Left ventricle myocardium inferior (tissue), 1 donor: ENCODE measurements at places on chromosomes 5 and 9. TPM values are rescaled to one million over a fixed set of nuclear protein-coding genes. Genes with fewer than 3 reads are reported as not detected.
A peak's percentile ranks its signal among the peaks of the same experiment; 100 is the strongest.

The EQTN gene
- not detected for total RNA-seq

DNA sequence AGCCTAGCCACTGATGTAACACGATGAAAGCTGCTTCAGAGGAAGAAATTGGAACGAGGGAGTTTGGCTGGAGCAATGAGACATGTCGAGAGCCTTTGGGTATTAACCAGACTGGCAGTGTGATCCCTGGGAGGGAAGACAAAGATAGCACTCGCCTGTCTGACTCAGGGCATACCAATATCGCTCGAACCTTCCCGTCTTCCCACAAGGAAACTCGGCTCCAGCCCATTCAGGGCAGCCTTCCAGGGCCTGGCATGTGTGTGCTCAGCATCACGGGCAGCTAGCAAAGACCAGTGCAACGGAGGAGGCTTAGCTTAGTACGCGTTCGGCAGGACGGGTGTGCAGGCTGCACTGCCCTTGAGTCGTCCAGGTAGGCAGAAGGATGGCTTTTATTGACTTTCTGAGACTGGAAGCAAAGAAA, 356.9 kb upstream of the WWC1 start:
- peak overlapping the region; percentile 64 for H3K4me3 ChIP-seq
- H3K36me3 ChIP-seq, result no peaks in the 10 kb centered on the region
- H3K27me3 ChIP-seq, result no peaks in the 10 kb centered on the region
- peak; percentile 84 for DNase-seq
- peaks cover 24% of the 10 kb centered on the region for H3K4me1 ChIP-seq

The GPRIN1 gene
- total RNA-seq, result 0.58 TPM

The HTR4 gene
- 0.99 TPM for total RNA-seq

DNA sequence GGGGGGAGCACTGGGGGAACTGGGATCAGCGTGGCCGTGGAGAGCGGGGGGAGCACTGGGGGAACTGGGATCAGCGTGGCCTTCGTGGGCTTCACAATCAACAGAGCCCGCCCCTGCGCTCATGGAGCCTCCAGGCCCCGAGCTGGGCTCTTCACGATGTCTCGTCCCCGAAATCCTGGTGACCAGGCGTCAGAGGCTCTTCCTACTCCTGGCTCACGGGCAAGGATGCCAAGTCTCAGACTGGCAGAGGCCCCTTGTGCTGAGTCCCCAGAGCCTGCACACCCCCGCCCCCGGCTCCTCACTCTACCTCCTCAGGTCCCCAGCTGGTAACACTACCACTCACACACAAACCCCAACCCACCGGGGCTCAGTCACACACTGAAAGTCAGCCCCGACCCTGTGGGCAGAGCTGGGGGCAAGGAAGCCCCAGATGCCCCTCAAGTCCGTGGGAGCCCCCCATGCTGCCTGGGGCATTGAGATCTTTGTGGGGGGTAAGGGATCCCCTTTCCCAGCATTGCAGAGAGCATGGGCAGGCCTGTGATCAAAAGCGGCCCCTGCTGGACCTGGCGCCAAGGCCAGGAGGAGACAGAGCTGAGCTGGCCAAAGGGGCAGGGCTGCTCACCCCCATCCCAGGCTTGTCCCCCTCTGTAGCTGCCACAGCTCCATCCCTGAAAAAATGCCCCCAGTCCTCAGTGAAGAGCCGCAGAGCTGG, 26.7 kb downstream of the LHX3 start:
- H3K4me1 ChIP-seq, result no peaks in the 10 kb centered on the region
- H3K27ac ChIP-seq, result no peak overlapping the region
- H3K4me3 ChIP-seq, result no peak overlapping the region

The NXNL2 gene
- 0.30 TPM for total RNA-seq

DNA sequence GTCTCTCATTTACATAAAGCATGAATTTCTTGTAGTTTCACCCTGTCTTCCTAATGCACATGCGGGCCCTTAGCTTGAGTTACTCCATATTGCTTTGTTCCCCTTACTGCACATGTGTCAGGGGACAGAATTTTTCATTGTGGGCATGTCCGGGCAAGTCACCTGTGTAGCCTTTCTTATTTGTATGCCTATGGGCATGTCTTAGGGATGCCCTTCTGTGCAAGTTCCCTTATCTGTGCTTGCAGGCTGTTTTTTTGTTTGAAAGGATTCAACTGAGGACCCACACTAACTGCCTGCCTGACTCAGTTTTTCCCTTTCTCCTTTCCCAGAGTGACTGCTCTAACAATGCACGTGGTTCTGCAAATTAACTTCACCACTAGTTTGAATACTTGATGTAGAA, 161.7 kb downstream of the YTHDC2 start:
- no peaks in the 10 kb centered on the region for H3K4me1 ChIP-seq
- DNase-seq, result no peak
- no peaks in the 10 kb centered on the region for H3K36me3 ChIP-seq
- no peak overlapping the region for H3K4me3 ChIP-seq
- H3K27ac ChIP-seq, result no peak overlapping the region
- H3K27me3 ChIP-seq, result no peaks in the 10 kb centered on the region

The ANP32B gene
- 49.9 TPM for total RNA-seq

- H3K4me1 ChIP-seq, result no peaks in the 10 kb centered on the region
- no peak overlapping the region for H3K4me3 ChIP-seq
- no peaks in the 10 kb centered on the region for H3K36me3 ChIP-seq
- peaks cover 60% of the 10 kb centered on the region for H3K27me3 ChIP-seq
- H3K27ac ChIP-seq, result no peak overlapping the region
- DNase-seq, result no peak
Observed at GRCh38 chr5:2523180-2523579, 228.3 kb downstream of the IRX2 start.

The MARCHF3 gene
- 35.7 TPM for total RNA-seq

The EGFLAM gene
- 8.9 TPM for total RNA-seq

DNA sequence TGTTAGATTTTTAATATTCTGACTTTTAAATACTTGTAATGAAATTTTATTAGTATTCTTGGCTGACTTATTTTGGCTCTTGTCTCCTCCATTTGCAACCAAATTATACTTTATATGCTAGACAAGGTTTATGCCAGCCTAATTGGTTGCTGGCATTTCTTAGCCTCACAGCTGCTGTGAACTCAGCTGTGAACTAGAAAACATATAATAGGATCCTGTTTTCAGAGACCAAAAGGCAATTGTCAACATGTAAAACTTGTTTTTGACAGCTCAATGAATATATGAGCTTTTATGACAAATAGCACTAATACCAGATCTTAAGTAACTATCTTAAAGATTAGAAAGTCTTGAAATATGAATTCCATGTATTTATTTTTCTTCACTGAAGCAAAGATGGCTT, 25.9 kb downstream of the KIF2A start:
- H3K27ac ChIP-seq, result no peak overlapping the region
- peaks cover 21% of the 10 kb centered on the region for H3K4me1 ChIP-seq
- H3K36me3 ChIP-seq, result no peaks in the 10 kb centered on the region
- no peak overlapping the region for H3K4me3 ChIP-seq

DNA sequence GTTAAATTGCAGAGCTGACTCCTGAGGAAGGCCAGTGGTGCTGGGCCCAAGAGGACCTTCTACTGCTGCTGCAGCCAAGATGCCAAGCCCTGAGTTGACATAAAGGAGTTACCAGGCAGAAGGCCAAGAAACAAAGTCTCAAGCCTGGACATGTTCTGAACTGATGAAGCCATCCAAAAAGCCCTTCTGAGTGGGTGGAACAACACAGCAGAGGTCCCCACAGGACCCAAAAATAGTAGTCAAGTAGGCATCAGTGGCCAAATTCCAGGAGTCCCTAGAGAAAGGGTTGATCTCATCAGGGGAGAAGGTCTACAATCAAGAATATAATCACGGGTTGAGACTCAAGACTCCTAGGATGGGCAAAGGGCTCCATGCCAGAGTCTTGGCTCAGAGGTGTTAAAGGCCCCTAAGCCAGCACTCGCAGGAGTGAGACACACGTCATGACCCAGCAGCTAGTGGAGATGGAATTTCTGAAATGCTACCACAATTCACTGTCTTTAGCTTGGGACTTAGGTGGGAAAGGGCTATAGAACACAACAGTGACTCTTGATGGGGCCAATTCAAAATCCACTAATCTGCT, 119.7 kb downstream of the FANCC start:
- H3K36me3 ChIP-seq, result no peaks in the 10 kb centered on the region
- H3K4me1 ChIP-seq, result peaks cover 12% of the 10 kb centered on the region
- no peaks in the 10 kb centered on the region for H3K27me3 ChIP-seq
- H3K4me3 ChIP-seq, result no peak overlapping the region

GRCh38 chr9:14956208-14956607, 46.0 kb upstream of the FREM1 start:
- H3K27ac ChIP-seq, result peak overlapping the region; percentile 72
- H3K4me3 ChIP-seq, result no peak overlapping the region
- no peaks in the 10 kb centered on the region for H3K27me3 ChIP-seq
- no peak for DNase-seq
- no peaks in the 10 kb centered on the region for H3K36me3 ChIP-seq

GRCh38 chr5:154830596-154830995, 19.8 kb downstream of the FAXDC2 start:
- DNase-seq, result no peak
- no peak overlapping the region for H3K27ac ChIP-seq
- H3K36me3 ChIP-seq, result peaks cover 59% of the 10 kb centered on the region
- H3K4me3 ChIP-seq, result no peak overlapping the region
- H3K4me1 ChIP-seq, result peaks cover 16% of the 10 kb centered on the region
- H3K27me3 ChIP-seq, result no peaks in the 10 kb centered on the region

DNA sequence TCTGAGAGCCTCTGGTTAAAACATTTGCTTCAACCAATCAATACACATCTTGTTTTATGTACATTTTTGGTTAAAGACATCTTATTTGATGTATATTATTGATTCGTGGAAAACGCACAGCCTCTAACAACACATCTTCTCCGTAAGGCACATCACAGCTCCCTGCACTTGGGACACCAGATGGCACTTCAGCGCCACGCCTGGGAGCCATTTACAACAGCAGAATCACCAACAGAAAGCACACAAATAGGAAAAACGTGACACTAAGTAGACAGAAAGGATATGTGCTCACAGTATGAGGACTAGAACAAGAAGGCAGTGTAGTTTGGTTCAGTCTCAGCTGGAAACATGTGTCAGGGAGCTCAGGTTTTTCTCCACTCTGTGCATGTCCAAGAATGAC, 199.7 kb downstream of the ROR2 start:
- no peak overlapping the region for H3K27ac ChIP-seq
- H3K4me3 ChIP-seq, result no peak overlapping the region
- H3K4me1 ChIP-seq, result no peaks in the 10 kb centered on the region
- H3K27me3 ChIP-seq, result no peaks in the 10 kb centered on the region
- H3K36me3 ChIP-seq, result no peaks in the 10 kb centered on the region

The SURF1 gene
- total RNA-seq, result 60.7 TPM

The AGXT2 gene
- not detected for total RNA-seq

The DNM1 gene
- 4.9 TPM for total RNA-seq

DNA sequence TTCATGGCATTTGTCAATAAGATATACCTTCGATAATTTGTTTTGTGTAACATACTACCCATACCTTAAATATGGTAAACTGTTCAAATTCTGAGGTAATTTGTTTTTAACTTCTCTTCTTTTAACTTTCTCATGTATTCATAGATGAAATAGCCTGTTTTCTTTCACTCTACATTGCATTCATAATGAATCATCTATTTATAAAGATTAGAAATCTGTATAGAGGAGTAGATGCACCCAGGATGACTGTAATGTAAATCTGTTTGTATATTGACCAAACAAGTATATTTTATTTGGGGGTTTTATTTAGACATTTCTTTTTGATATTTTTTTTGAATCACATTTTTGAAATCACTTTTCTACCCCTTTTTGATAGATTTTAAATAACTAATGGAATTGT, 144.6 kb downstream of the CD180 start:
- no peak overlapping the region for H3K27ac ChIP-seq
- H3K4me1 ChIP-seq, result peaks cover 58% of the 10 kb centered on the region
- peaks cover 9% of the 10 kb centered on the region for H3K36me3 ChIP-seq

DNA sequence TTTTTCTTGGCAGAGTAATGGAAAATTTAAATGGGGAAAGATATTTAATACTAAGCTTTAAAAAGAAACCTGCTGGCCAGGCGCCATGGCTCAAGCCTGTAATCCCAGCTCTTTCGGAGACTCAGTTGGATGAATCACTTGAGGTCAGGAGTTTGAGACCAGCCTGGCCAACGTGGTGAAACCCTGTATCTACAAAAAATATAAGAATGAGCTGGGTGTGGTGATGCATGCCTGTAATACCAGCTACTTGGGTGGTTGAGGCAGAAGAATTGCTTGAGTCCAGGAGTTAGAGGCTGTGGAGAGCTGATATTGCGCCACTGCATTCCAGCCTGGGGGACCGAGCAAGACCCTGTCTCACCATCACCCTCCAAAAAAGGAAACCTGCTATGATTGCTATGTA, 32.8 kb downstream of the TUT7 start:
- no peaks in the 10 kb centered on the region for H3K4me1 ChIP-seq
- no peak overlapping the region for H3K4me3 ChIP-seq
- H3K27ac ChIP-seq, result no peak overlapping the region
- H3K27me3 ChIP-seq, result no peaks in the 10 kb centered on the region
- peaks cover 100% of the 10 kb centered on the region for H3K36me3 ChIP-seq

DNA sequence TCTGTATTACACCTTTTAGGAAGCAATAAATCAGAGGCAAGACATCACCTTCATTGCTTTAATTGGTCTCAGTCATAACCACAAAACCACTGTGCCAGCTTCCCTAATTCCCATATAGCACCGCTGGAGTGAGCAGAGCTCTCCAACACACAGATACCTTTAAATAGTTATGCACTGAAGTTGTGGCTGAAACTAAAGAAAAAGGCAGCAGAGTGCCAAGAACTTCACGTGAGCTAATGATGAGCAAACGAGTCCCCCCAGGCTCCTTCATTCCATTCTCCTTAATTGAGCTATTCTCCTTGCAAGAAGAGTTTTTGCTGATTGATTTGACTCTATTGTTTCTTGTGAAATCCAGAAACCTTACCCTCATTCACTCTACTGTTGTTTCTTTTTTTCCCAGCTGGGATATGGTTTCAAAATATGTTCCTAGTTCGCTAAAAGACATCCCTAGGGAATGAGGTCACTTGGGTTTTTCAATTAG, 501.5 kb downstream of the SPATA31D1 start:
- H3K27ac ChIP-seq, result peak overlapping the region; percentile 85
- no peak for DNase-seq
- no peak overlapping the region for H3K4me3 ChIP-seq
- no peaks in the 10 kb centered on the region for H3K36me3 ChIP-seq
- H3K27me3 ChIP-seq, result no peaks in the 10 kb centered on the region
- peaks cover 34% of the 10 kb centered on the region for H3K4me1 ChIP-seq

The CDH6 gene
- total RNA-seq, result 2.8 TPM

GRCh38 chr9:20473515-20474013, 148.7 kb downstream of the MLLT3 start:
- no peaks in the 10 kb centered on the region for H3K27me3 ChIP-seq
- H3K4me1 ChIP-seq, result peaks cover 54% of the 10 kb centered on the region
- H3K4me3 ChIP-seq, result peak overlapping the region; percentile 4
- no peak overlapping the region for H3K27ac ChIP-seq
- no peaks in the 10 kb centered on the region for H3K36me3 ChIP-seq

- no peaks in the 10 kb centered on the region for H3K27me3 ChIP-seq
- H3K36me3 ChIP-seq, result no peaks in the 10 kb centered on the region
- H3K27ac ChIP-seq, result peak overlapping the region; percentile 31
Observed at GRCh38 chr5:109455598-109456096, 45.9 kb upstream of the PJA2 start.

DNA sequence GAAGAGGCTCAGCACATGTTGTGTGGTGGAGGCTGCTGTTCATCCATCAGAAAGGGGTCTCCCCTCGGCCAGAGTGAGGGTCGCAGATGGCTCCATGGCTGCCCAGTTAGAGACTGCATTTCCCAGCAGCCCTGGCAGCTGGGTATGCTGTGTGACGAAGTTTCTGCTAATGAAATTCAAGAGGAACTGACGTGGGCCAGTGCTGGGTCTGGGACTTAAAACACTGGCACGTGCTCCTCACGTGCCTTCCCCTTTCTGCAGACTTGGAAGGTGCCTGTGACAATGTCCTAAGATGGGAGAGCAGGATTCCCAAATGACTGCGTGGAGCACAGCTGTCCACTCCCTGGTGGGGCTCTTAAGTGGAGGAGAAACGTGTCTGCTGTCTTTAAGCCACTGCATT, 114.5 kb upstream of the RAPGEF1 start:
- no peaks in the 10 kb centered on the region for H3K27me3 ChIP-seq
- DNase-seq, result no peak
- H3K36me3 ChIP-seq, result peaks cover 2% of the 10 kb centered on the region
- H3K4me3 ChIP-seq, result no peak overlapping the region
- H3K4me1 ChIP-seq, result peaks cover 4% of the 10 kb centered on the region
- no peak overlapping the region for H3K27ac ChIP-seq
